ENCODE measurements at places on chromosomes 6 and 20. TPM values are rescaled to one million over a fixed set of nuclear protein-coding genes. Genes with fewer than 3 reads are reported as not detected.

The VWA7 gene
- 0.28 TPM for total RNA-seq

The UST gene
- 14.4 TPM for total RNA-seq

The C4B gene
- total RNA-seq = 0.54 TPM

DNA sequence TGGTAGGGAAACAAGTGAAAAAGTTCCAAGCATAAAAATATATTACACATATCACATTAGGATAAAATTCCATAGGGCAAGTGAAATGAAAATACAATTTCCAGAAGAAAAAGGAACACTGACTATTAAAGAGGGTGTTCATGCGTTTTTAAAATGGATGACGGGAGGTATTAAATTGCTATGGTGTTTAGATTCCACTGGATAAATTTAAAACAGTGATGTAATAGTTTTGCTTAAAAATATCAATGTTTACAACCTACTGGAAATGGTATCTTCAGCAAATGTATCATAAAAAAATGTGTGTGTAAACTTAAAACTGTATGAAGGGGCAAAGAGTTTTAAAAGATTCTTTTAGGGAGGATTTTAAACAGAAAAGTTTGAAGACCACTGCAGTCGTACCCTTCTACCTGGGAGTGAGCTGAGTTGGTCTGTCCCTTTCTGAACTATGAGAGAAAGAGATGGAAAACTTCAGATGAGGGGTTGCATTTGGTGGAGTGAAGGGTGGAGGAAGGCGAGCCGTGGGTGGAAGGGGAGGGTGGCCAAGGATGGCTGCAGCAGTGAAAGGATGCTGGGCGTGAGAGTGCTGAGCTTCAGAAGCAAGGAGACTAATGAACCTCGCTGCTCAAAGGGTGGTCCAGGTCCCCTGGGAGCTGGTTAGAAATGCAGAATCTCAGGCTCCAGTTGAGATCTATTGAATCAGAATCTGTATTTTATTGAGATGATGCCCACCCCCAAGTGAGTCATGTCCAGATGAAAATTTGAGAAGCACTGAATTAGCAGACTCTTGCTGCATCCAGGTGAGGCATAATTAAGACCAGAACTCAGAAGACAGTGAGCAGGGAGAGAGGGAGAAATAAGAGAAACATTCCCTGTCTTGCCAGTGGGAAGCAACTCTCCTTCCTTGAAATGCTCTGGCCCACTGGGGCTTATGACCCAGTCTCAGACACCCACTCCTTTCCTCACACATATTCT, 54.5 kb upstream of the MRPS10 start:
- DNase-seq = peak; percentile 55

- DNase-seq = no peak
These were observed 185.7 kb upstream of the EYA4 start for GRCh38 chr6:133055441-133055966.

DNA sequence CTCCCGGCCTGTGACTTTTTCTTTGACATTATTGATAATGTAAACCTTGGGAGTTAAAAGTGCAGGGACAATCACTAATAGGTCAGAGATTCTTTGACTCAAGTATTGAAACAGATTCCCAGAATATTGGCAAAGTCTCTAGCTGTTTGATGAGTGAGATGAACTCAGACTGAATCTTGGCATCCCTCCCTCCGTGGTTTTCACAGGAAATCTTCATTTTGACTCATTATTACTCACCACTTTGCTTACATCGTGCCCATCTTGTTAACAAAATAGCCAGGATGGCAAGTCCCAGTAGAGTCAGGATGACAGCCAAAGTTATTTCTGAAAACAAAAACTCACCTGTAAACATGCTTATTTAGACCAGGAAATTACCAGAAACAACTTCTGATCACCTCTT, 2.0 kb downstream of the TSBP1 start:
- DNase-seq = peak; percentile 86

GRCh38 chr6:68880050-68880813, 245.2 kb downstream of the ADGRB3 start:
- DNase-seq = no peak
